HCEC 1CT (cell line): ENCODE measurements at places on chromosomes 2 and 18.

- DNase-seq: no peak
Measured at GRCh38 chr2:186884587-186884986, 35.6 kb upstream of the ZSWIM2 start.

DNA sequence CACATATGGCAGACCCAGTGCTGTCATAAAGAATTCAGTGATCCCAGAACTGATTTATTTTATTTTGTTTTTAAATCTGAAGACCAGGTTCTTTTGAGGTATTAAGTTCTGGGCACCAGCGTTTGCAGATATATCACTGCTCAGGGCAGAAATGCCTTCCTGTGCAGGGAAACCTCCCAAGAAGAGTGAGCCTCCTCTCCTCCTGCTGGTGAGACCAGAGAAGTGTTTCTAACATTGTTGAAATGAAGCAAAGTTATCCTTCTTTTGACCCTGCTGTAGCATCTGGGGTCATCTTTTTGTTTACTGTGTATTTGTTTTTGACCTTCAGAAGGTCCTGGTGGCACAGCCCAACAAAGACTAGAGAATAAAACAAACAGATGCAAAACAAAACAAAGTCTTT is 94.0 kb downstream of the AQP4 start:
- DNase-seq: no peak

GRCh38 chr2:82735336-82735735 is 1723.7 kb downstream of the SUCLG1 start:
- no peak for DNase-seq

DNA sequence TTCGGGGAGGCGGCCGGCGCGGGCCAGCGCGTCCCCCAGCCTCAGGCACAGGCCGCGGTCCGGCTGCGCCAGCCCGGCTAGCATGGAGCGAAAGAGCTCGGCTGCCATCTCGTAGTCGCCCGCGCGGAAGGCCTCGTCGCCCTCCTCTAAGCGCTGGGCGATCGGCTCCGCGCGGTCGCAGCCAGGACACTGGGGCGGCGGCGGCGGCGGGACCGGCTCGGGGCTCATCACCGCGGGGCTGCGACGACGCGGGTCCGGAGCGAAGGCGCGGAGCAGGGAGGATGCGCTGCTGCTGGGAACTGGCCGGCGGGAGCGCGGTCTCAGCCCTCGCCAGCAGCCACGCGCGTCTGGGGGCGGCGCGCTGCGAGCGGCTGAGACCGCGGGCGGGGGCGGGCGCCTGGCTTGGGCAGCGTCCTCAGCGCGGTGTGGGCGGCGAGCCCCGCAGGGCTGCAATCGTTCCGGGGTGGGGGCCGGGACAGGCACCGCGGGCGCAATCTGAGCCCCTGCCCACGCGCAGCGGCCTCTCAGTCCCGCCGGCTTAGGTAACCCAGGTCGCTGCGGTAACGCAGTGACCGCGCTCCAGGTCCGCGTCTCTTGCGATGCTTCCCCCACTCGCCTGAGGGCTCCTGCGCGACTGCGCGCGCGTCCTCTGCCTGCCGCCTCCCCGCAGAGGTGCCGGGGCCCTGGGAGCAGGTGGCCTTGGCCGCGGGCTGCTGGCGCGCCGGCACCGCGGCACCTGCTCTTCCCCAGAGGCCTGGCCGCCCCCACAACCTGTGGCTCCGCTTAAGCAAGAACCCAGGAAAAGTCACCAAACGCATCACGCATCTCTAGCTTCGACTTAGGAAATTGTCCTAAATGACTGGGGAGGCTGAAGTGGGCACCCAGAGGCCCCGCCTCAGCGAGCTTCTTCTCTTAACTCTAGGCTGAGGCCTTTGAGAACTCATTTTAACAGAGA is at the start of gene LONRF2:
Gene LONRF2 (minus strand): TSS at position 636 of the 955 bp plus-strand sequence. CDS start 408 bp downstream, at position 228.
- no peak for DNase-seq

GRCh38 chr2:181778621-181779201 is 98.4 kb upstream of the NEUROD1 start:
- no peak for DNase-seq

DNA sequence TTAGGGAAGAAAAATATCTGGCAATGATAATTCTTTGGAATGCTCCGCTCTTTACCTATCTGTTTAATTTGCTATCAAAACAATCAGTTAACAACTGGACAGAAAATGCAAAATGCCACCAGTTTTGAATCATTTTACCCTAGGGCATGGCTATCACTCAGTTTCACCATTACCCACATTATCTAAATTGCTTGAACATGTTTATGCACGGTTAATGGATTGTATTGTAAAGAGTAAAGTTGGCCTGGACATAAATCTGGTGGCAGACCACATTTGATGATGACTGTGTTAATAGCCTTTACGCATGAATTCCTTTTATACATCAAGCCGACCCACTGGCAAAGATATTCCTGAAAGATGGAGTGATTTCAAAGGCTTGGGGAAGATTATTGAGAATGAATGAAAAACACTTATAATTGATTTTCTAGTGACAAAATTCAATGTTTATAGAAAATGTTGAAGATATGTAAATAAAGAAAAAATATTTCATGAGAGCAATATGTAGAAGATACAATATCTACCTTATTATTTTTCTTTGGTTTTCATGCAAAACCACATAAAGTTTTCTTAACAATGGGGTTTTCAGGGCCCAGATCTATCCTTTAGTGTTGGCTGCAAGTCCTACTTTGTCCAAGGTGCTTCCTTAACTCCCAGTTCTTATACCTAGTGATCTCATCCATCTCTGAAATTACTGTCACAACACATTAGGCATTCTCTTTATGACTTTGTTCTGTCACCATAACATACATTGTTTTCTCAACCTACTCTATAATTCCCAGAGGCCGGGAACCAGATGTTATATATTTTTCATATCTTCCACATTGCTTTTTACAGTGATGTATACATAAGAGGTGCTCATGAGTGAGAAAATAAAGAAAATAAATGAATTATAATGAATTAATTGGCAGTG is 265.1 kb downstream of the RIT2 start:
- DNase-seq: no peak

GRCh38 chr2:118849226-118850167 is 2.0 kb upstream of the EN1 start:
- DNase-seq: no peak

DNA sequence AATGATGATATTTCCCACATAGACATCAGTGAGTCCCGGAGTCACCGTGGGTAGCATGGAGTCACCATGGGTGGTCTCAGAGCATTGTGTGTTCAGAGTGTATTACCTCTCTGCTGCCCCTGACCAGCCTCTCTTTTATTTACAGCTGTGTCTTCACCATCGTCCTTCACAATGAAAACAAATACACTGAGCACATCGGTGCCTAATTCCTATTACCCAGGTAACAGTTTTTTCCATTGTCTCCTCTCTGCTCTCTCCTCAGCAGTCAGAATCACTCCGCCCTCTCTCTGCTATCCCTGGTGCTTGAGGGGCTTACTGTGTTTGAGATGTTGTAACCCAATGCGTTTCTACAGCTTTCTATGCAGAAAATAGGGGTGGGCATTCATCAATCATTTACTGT is 361.5 kb upstream of the RAB12 start:
- DNase-seq: no peak
